A549 treated with dexamethasone at 1 μM for 4 hours (cell line): ENCODE measurements at places on chromosomes 11 and 22. TPM values are rescaled to one million over a fixed set of nuclear protein-coding genes. Genes with fewer than 3 reads are reported as not detected.

Gene LIF
- 16.4 to 35.8 TPM (median 33.5 TPM) in 5 replicates for total RNA-seq

Gene GRIK4
- total RNA-seq = 0.02 to 0.06 TPM (median 0.03 TPM) in 4 of 5 replicates, not detected in the other

Gene MMP1
- total RNA-seq = 0.50 to 1.3 TPM (median 0.93 TPM) in 5 replicates

Gene INS
- total RNA-seq = not detected in 5 replicates

Gene AHNAK
- total RNA-seq = 298 to 478 TPM (median 418 TPM) in 5 replicates

Gene DRD4
- 0.23 to 0.54 TPM (median 0.36 TPM) in 4 of 5 replicates, not detected in the other for total RNA-seq

Gene SLC7A4
- not detected in 5 replicates for total RNA-seq
